ENCODE measurements at places on chromosomes 2 and 18. TPM values are rescaled to one million over a fixed set of nuclear protein-coding genes. Genes with fewer than 3 reads are reported as not detected.

- no peak overlapping the region for H3K27ac ChIP-seq
- no peaks in the 10 kb centered on the region for H3K4me1 ChIP-seq
- H3K36me3 ChIP-seq = peaks cover 3% of the 10 kb centered on the region
- peaks cover 1% of the 10 kb centered on the region for H3K27me3 ChIP-seq
- H3K4me3 ChIP-seq = no peak overlapping the region
These were observed 19.7 kb downstream of the TWSG1 start for GRCh38 chr18:9354256-9354655.

The NPHP1 gene
- 0.72 TPM for total RNA-seq

DNA sequence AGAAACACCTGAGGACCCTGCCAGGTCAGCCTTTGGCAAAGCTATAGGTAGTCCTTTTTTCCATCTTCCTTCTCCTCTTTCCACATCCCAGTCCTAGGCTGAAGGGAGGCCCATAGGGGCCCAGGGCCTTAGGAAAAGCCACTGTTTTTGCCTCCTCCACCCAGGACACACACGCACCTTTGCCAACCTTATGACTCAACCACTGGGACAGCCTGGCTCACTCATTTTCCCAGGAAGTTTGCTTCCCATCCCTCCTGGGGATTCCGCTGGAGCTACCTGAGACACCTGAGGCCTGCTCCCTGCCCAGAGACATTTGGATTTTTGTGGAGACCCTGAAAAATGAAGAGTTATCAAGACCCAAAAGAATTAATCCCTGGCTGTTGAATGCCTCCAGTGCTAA, 273.4 kb upstream of the SIX2 start:
- DNase-seq = no peak
- H3K27ac ChIP-seq = no peak overlapping the region
- no peaks in the 10 kb centered on the region for H3K36me3 ChIP-seq

The ANO7 gene
- total RNA-seq = 1.4 TPM

- no peak overlapping the region for H3K4me3 ChIP-seq
- H3K27ac ChIP-seq = no peak overlapping the region
- H3K27me3 ChIP-seq = no peaks in the 10 kb centered on the region
- H3K4me1 ChIP-seq = no peaks in the 10 kb centered on the region
These were observed 266.0 kb upstream of the FSIP2 start for GRCh38 chr2:185472574-185472973.

The IL1RN gene
- total RNA-seq = 4.0 TPM

DNA sequence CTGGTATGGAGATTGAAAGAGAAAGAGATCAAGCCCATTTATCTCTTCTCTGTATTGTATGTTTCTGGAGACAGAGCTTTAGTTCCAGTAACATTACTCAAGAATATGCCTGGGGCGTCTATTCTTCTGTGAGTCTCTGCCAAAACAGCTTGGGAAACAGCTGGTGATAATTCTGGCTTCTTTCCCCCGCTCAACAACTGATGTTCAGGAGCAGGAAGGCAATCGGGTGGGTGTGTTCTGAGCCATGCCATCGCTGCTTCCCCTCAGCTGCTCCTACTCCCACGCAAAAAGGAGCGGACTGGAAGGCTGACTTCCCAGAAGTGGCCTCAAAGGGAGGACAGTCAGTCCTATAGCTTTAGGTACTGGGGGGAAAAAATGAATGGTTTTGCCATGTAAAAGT, 695.1 kb downstream of the PLCL1 start:
- H3K4me1 ChIP-seq = no peaks in the 10 kb centered on the region
- H3K4me3 ChIP-seq = no peak overlapping the region
- no peaks in the 10 kb centered on the region for H3K27me3 ChIP-seq
- DNase-seq = no peak

DNA sequence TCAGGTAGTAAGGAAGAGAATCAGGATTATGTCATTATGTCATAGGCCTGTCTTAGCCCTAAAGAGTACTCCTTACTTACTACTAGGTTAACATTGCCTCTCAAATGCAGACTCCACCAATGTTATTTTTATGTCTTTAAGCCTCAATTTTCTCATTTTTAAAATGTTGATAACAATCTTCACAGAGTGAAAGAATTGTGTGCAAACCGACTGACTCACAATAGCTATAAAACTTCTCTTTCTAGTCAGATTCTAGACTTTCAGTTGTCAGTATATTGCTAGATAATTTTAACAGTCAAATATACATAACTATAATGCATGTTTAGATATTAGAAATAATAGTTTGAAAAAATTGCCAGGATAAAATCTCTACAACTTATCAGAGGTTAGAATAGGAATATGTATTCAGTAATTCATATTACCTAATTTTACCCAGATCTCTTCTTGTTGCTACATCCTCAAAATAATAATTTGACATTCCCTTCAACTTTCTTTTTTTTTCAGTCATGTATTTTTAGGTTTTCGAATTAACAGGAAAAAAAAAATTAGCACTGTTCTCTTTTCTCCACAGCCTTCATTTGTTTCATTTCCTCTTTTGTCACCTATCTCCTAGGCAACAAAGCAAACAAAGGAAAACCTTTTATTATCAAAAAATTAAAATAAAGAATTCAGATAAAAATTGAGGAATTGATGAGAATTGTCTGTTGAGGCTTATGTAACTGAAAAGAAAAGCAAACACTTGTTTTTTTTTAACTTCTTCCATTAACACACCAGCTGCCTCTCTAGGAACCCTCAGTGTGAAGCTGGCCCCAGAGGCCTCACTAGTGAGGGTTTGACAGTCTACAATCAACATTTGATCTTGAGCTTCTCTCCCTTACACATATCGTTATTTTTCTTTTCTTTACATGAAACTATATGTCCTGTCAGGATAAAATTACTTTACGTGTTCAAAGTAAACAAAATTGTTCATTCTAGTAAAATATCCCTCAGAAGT, 279.0 kb downstream of the CALCRL start:
- H3K4me1 ChIP-seq = no peaks in the 10 kb centered on the region
- H3K27me3 ChIP-seq = peaks cover 2% of the 10 kb centered on the region
- no peaks in the 10 kb centered on the region for H3K36me3 ChIP-seq

- no peaks in the 10 kb centered on the region for H3K4me1 ChIP-seq
- H3K4me3 ChIP-seq = no peak overlapping the region
- no peaks in the 10 kb centered on the region for H3K27me3 ChIP-seq
These were observed 906.7 kb downstream of the NRXN1 start for GRCh38 chr2:50125246-50125645.

The DSEL gene
- total RNA-seq = 0.47 TPM

DNA sequence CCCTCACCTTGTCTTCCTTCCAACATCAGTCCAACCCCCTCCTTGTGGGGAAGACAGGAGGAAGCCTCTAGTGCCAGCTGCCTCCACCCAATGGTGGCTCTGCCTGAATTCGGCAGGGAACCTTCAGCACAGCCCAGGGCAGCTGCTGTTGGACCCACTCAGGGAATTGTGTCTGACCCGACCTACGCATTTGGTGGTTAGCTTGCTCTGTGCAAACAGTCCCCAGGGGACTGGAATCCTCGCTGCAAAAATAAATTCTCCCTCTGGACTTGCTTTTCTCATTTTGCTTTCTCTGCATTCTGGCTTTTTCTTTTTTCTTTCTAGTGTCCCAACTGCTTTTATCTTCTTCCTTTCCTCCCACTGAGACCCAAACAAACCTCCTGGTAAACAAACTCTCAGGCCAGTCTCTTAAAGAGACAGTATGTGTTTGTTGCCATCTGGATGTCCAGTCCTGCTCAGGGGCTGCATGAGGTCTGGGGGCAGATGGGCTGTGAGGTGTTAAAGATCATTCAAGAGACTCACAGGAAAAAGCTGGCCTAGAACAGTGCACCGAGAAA, 137.7 kb upstream of the HAAO start:
- H3K27me3 ChIP-seq = peaks cover 2% of the 10 kb centered on the region
- DNase-seq = no peak
- H3K36me3 ChIP-seq = no peaks in the 10 kb centered on the region
- H3K4me1 ChIP-seq = peaks cover 3% of the 10 kb centered on the region

The LHCGR gene
- not detected for total RNA-seq

DNA sequence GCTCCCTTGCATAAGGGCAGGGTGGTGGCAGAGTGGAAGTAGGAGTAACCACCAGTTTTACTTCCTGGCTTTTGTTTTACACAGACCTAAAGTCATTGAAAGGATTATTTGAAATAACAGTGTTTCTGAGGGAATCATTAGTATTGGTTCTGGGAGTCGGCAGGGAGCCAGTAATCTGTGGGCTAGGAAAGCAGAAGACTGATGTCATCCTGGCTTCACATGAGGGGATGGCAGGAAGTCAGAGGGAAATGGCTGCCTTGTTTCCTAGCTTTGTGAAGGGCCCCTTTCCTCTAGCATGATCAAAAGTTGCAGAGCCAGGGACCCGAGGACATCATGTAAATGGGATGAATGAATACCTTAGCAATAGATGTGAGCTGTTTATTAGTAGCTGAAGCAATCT, 792.6 kb downstream of the CPS1 start:
- H3K4me1 ChIP-seq = no peaks in the 10 kb centered on the region
- no peak overlapping the region for H3K27ac ChIP-seq
- no peak for DNase-seq
- no peak overlapping the region for H3K4me3 ChIP-seq
- H3K27me3 ChIP-seq = no peaks in the 10 kb centered on the region

- DNase-seq = no peak
- H3K4me3 ChIP-seq = no peak overlapping the region
- no peaks in the 10 kb centered on the region for H3K27me3 ChIP-seq
- peaks cover 2% of the 10 kb centered on the region for H3K36me3 ChIP-seq
- peaks cover 19% of the 10 kb centered on the region for H3K4me1 ChIP-seq
These were observed 49.8 kb downstream of the SLC4A5 start for GRCh38 chr2:74293191-74293991.

The ERBB4 gene
- not detected for total RNA-seq

The CCDC68 gene
- total RNA-seq = not detected

DNA sequence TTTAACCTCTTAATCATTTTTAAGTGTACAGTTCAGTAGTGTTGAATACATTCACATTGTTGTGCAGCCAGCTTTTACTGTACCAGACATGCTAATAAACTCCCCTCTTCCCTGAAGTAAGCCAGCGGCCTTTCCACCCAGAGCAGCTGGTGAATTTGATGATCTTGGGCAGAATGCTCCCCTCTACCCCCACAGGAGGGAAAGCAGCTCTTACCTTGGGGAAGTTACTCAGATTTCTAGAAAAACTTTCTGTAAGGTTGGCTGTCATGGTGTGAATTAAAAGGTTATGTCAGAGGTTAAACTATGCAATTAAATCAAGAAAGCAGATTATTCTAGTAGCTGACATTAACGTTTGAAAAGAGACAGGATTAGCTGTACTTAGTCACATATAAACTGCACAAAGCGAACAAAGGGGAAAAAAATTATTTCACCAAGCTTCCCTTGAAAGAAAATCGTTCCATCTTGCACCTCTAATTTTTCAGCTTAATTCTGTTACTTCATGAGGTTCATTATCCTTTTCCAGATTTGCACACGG, 398.5 kb upstream of the NRP2 start:
- H3K27me3 ChIP-seq = no peaks in the 10 kb centered on the region
- H3K27ac ChIP-seq = no peak overlapping the region
- H3K4me3 ChIP-seq = no peak overlapping the region
- no peak for DNase-seq
- no peaks in the 10 kb centered on the region for H3K36me3 ChIP-seq
